ENCODE measurements at places on chromosomes 7 and 10.
A peak's percentile ranks its signal among the peaks of the same experiment; 100 is the strongest.

DNA sequence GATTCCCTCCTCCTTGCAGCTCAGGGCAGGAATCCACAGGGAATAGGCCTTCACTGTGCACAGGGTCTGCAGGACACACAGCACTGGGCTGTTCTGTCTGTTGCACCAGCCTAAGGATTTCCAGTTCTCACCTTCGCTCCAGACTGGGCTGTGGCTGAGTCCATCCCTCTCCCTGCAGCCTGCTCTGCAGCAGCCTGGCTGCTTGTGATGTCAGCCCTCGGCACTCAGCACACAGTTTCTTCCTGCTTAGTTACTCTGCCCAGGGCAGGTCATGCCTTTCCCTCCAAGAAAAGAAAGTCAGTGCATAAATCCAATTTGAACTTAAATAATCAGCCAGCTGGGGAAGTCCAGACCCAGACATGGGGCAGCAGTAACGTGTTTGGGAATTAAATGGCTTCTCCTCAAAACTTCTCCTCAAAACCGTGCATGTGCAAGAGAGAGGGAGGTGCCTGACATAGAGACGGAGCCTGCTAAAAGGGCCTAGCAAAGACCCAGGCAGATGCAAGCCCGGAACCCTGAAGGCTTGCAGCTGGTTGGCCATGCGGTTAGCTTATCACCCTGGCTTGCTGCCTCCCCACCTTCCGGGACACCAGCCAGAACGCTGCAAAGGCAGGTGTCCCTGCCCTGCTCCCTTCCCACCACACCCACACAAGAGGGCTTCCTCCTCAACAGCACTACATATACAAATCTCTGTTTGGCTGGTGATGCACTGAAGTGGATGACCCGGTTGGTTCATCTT lies 10.9 kb upstream of the GDF2 start:
- no peak for DNase-seq

DNA sequence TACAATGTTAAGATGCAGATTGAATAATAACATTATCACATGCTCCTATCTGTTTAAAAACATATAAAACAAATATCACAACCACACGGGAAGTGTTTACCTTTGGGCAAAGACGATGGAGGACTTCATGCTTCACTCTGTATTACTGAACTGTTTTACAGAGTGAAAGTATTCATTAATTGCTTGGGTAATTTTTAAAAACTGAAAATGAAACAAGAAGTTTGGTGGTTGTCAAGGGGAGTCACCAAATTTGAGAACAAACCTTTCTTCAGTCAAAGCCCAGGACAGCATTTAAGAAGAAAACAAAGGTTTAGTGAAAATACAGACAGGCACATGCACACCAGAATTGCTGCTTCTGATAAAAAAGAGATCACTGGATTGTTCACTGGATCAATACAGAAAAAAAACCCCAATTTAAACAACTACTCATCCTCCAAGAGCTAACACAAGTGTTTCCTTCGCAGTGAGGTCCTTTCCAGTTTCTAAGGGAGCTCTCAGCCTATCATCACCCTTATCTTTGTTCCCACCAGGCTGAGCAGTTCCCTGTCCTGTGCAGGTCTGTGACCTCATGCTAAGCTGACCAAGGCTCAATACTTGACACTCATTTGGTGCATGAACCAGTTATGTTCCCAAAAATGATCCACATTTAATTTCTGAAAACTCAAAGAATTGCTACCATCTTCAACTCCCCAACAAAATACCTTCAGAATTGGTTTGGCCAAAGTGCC lies 8.8 kb downstream of the PARP12 start:
- DNase-seq = no peak

GRCh38 chr7:137354396-137354795 lies 10.9 kb upstream of the PTN start:
- peak; percentile 7 for DNase-seq

- DNase-seq = peak; percentile 75
Observed at GRCh38 chr10:68600041-68600778, 40.1 kb downstream of the TET1 start.

- no peak for DNase-seq
Observed at GRCh38 chr10:78658645-78659597, 409.8 kb upstream of the ZMIZ1 start.

DNA sequence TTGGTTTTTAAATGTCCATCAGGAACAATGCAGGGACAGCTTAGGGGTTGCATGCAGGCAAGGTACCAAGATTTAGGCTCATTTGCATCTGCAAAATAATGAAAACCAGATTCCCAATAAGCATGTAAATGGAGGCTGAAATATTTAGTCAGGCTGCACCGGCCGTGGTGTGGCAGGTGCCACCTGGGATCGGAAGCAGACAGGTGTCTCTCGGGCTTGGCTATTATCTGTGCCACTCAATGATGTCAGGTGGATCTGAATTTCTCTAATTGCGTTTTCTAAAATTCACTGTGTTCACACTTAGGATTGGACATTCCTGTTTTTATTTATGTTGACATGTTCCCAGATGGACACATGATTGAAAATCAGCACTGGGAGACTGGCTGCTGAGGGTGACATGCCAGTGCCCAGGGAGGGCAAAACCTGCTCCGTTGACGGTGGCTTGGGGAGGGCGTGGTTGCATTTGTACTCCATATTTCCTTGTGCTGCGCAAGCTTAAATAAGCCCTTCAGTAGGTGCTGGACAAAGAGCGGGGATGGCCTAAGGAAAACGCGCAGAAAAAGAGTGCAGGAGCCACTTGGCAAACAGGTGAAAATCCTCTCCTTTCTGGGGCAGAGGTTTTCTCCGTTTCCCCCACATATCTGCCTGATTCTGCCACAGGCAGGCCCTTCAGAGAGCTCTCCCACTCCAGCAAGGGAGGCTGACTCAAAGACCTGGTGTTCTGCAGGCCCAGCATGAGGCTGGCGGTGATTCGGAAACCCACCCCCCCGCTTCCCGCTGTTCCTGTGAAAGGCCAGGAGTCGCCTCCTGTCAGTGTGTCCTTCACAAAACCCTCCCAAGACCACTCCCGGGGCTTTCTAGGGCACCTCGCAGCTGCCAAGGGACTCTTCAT lies 142.5 kb downstream of the WDR37 start:
- DNase-seq = no peak

DNA sequence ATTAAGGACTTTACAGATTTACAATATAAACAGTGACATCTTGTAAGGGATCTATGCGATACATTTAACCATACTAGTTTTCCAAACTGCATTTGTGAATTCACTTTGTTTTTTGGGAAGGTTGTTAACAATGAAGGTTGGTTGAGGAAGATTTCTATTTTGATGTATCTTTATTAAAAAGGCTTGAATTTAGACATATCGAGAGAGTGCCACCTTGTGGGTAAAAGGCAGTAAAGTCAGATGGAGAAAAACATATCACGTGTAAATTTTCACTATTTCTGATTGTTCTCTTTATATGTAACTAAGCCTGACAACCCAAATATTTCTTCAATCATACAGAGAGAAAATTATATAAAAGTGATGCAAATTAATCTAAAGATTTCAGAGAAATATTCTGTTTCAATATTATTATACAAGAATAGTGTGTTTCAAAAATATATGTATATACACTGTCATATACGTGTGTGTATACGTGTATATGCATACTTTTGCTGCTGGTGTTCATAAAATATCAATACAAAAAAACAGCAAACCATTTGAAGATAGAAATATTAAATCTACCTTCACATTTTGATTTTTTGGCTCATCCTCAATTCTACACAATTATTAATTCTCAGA lies 988.6 kb downstream of the SORCS1 start:
- no peak for DNase-seq

DNA sequence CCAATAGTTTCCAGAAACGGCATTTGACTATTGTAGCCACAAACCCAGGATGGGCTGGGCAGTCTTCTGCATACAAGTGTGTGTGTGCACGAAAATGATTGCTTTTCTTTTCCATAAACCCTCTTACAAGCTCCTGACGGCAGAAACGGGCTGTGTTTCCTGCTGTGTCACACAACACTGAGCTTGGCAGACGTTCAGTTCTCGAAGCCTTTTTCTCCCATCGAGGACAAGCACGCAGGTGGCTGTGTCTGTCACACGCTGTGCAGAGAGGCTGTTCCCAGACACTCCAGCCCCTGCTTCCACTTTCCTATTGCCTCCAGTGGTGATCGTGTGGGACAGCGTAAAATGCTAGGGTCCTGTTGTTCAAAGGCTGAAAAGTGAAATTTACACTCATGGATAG lies 32.1 kb downstream of the RBAK start:
- DNase-seq = no peak

- no peak for DNase-seq
Observed at GRCh38 chr7:128042012-128042411, 10.8 kb upstream of the LRRC4 start.

DNA sequence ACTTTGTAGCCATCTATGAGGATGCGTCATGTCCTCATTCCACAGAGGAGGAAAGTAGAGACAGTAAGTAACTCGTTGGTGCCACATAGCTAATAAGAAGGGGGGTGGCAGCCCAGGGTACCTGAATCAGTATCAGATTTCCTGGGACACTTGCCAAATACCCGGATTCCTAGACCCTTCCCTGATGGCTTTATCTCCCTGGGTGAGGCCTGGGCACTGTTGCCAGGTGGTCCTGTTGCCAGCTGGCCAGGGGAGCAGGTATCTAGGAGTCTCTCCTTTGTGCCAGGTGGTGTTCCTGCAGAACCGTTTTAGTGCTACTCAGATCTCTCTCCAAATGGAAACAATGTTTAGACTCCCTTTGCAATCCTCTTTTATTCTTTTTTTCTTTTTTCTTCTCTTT lies 12.7 kb downstream of the SLC29A3 start:
- no peak for DNase-seq

DNA sequence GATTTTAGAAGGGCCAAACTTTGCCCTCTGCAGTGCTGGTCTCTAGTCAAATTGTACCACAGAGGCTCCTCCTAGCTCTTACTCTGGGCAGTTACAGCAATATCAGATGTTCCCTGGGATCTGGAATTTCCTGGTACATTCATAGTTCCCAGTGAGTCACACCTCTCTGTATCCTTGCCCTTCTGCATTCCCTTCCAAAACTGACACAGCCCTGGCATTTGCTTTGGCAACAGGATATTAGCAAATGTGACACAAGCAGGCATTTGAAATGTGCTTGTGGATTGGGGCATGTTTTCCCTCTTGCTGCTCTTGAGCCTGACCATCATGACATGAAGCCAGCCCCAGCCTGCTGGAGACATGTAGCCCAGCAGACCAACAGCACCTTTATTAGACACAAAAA lies 284.7 kb upstream of the AKR1E2 start:
- no peak for DNase-seq

DNA sequence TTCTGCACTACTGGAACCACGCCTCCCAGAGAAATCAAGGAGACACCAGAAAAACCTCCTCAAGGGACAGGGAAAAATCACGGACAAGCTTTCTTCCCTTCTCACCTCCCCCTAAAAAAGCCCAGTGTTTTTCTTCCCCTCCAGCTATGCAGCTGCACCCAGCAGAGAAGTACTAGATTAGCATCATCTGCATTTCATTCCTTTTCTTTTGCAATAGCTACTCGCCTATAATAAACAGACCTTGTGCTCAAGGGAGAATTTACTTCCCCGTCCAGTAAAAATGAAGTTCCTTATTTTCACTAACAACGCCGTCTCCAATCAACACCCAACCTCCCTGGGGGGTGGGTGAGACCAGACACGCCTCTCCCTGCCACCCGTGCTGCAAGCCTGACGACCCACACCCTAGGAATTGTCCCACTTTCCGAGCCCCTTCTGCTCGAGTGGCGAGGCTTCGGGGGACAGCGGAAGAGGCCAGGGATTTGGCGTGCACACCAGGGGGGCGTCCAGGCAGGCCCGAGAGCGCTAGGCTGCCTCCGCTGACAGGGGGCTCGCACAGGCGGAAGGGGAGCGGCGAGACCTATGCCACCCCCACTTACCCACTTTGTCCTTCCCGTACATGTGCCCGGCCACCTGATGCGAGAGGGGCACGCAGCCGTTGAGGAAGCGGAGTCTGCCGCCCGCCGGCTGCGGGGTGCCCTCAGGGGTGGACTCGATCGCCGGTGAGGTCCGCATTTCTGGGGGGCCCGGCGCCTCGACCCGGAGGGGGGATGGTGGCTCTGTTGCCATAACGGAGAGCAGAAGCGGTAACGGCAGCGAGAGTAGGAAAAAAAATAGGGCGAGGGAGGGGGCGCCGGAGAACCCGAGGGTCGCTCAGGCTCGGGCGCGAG lies 625 bp downstream of the IPMK start:
- DNase-seq = peak; percentile 65

DNA sequence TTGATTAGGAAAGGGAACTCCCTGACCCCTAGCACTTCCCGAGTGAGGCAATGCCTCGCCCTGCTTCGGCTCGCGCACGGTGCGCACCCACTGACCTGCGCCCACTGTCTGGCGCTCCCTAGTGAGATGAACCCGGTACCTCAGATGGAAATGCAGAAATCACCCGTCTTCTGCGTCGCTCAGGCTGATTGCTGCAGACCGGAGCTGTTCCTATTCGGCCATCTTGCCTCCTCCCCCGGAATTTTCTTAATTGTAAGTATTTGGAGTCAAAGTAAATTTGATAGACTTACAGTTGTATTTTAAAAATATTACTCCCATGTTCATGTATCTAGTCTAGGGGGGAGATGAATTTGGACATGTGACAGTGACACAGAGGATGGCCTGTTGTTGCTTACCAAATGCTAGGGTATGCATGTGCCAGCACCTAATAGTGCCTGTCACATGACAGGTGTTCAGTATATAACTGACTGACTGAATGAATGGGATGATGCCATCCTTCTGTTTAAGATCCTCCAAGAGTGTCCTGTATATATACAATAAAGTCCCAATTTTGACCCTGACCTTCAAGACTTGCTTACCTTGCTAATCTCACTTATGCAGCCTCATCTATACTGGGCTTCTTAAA lies 42.0 kb upstream of the ICA1 start:
- no peak for DNase-seq

DNA sequence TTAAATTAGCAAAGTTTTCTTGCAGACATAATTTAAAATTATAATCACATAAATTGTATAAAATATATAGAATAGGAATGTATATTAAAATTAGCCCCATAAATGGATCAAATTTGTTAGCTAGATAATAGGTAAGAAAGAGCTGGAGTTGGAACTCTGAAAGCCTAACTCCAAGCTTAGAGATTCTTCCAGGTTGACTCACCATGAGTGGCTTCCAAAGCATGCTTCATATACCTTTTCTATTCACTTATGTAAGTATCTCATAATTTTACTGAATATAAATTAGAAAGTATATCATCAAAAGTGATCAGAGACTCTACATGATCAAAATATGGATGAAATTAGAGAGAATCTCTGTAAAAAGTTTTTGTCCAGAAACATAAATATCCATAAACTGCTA lies 320.7 kb upstream of the MAGI2 start:
- DNase-seq = no peak

DNA sequence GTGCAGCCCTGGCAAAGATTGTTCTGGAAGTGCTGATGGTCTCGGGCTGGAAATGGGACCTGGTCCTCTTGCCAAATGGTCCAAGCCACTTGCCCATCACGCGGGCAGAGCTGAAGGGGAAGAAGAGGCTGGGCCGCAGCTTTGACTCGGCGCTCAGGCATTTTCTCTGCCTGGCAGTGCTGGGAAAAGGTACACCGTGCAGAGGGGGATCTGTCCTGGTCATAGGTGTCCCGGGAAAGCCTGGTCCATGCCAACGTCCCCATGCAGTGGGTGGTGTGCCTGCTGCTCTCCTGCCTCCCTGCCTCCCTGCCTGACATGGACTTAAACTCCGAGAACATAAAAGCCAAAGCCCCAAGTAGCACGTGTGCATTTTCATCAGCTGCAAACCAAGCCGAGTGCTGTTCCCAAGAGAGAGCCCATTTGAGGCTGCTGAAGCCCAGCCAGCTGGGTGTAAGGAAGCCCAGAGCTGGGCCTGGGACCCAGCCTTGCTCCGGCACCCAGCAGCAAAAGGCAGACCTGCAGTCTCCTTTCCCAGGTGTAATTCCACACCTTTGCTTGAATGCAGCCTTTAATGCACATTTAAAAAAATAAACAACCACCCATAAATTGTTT lies 72.7 kb downstream of the TCERG1L start:
- no peak for DNase-seq

- no peak for DNase-seq
Observed at GRCh38 chr7:6392712-6393666, 54.8 kb downstream of the DAGLB start.
